ENCODE measurements at places on chromosomes 1 and 21.

GRCh38 chr1:183514235-183514634, 41.9 kb downstream of the SMG7 start:
- no peak for DNase-seq

GRCh38 chr1:185044387-185044786, 971 bp upstream of the RNF2 start:
- DNase-seq = no peak

DNA sequence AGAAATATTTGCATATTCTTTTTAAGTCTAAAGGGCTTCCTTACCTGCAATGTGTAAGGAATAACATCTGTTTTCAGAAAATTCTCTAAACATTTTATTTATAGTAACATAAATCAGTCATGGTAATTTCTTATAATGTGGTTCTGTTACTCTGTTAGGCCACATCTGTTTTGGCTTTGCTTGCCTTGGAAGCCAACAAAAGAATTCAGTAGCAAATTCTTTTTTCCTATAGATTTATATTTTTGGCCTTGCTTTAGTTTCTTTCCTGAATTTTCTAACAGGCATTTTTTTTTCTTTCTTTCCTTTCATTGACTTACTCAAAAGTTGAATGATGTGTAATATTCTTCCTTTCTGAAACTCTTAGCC, 72.2 kb downstream of the OSBPL9 start:
- no peak for DNase-seq

- DNase-seq = peak; percentile 57
These were observed 9.1 kb upstream of the AK2 start for GRCh38 chr1:33045814-33046213.

GRCh38 chr1:52424231-52424636, 19.8 kb downstream of the PRPF38A start:
- DNase-seq = peak; percentile 23

DNA sequence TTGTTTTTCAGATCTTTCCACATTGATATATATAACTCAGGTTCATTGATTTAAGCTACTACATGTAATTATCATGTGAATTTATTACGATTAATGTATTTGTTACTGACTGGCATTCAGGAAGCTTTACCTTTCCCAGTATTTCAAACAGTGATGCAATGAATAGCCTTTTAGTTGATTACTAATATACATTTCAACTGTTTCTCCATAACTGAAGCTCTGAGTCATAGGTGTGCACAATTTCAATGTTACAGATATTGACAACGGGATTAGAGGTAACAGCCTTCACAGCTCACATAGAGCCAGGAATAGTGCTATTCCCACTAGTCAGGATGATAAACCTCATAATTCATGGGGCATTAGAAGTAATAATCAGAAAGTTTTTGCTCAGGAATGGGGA, 25.1 kb downstream of the RAVER2 start:
- DNase-seq = no peak

DNA sequence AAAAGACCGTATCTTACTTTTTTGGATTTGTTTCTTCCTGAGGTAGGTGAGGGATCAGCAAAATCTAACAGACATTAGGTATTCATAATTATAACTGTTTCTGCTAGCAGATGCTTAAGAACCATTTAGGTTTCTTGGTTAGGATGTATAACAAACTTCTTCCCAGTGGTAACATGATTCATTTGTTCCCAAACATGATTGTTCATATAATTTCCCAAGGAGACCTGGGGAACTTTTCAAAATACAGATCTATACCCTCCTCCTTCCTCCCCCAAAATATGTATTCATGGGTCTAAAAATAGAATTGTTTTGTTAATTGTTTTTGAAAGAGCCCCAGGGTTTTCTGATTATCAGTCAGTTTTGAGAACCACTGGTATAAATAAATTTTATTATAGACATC, 228.2 kb downstream of the COP1 start:
- no peak for DNase-seq

- no peak for DNase-seq
These were observed 55.9 kb downstream of the DAP3 start for GRCh38 chr1:155744711-155745283.

GRCh38 chr1:171438441-171438840, 46.9 kb upstream of the PRRC2C start:
- DNase-seq = no peak

GRCh38 chr1:35220976-35221375, 28.0 kb upstream of the SFPQ start:
- no peak for DNase-seq

GRCh38 chr1:28926629-28927265, 12.4 kb downstream of the EPB41 start:
- peak; percentile 50 for DNase-seq

DNA sequence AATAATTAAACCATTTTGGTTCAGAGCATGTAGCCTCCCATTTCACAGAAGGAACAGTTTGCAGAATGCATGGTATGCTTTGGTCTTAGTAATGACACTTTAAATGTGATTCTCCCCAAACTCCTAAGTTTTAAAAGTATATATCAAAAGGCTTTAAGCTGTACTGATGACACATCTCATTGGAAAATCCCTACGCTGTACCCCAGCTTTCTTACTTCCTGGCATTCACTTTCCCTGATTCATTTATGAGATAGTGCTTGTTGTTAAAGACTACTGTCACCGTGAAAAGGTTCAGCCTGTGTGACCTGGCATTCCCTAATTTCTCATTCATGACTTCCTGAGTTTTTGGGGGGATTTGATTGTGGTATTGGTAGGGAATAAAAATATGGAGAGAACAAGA, 53.4 kb downstream of the MPZL1 start:
- DNase-seq = no peak

GRCh38 chr1:3653286-3653618, 936 bp downstream of the TP73 start:
- no peak for DNase-seq

GRCh38 chr1:156933136-156933535, 12.7 kb downstream of the LRRC71 start:
- DNase-seq = no peak

GRCh38 chr1:8326265-8326664, 8.4 kb downstream of the SLC45A1 start:
- DNase-seq = no peak

- no peak for DNase-seq
These were observed 112.5 kb upstream of the GFI1 start for GRCh38 chr1:92599184-92599583.

GRCh38 chr21:30793581-30794314, 19.3 kb downstream of the KRTAP8-1 start:
- DNase-seq = no peak

DNA sequence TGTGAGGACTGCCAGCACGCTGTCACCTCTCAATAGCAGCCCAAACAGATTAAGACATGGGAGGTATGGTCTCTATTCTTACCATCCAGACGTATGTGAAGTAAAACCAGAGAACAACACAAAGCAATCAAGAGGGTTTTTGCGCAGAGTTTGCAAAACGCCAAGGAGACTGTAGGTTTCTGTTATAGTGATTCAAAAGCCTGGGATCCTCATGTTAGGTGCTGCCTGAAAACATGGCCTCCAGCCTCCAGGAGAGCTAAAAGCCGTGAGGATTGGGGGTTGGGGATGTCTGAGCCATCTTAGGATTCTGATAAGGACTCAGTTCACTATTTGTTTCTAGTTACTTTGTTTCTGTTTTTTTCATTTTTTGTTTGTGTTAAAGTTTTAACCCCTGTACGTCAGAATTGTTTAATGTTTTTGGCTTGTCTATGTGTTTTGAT, 4.2 kb upstream of the CCT8 start:
- no peak for DNase-seq

DNA sequence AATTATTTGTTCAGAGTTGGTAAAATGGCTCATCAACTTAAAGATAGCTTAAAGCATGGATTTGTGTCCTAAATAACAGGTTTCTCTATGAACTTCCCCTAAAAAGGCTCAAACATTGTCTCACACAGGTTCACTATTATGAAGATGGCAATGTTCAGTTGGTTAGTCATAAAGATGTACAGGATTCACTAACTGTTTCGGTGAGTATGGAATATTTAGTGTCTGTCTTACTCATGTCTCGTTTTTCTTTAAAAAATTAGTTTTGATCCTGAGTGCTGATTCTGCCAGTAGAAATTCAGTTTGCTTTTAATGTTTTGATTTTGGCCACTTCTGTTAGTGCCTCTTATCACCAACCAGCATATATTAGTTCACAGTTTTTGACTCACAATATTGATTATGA, 7.5 kb upstream of the MOV10 start:
- no peak for DNase-seq

- DNase-seq = no peak
These were observed 6.1 kb upstream of the SH3BP5L start for GRCh38 chr1:248831842-248832241.

GRCh38 chr1:25881266-25881665, 5.8 kb upstream of the PAQR7 start:
- DNase-seq = no peak

DNA sequence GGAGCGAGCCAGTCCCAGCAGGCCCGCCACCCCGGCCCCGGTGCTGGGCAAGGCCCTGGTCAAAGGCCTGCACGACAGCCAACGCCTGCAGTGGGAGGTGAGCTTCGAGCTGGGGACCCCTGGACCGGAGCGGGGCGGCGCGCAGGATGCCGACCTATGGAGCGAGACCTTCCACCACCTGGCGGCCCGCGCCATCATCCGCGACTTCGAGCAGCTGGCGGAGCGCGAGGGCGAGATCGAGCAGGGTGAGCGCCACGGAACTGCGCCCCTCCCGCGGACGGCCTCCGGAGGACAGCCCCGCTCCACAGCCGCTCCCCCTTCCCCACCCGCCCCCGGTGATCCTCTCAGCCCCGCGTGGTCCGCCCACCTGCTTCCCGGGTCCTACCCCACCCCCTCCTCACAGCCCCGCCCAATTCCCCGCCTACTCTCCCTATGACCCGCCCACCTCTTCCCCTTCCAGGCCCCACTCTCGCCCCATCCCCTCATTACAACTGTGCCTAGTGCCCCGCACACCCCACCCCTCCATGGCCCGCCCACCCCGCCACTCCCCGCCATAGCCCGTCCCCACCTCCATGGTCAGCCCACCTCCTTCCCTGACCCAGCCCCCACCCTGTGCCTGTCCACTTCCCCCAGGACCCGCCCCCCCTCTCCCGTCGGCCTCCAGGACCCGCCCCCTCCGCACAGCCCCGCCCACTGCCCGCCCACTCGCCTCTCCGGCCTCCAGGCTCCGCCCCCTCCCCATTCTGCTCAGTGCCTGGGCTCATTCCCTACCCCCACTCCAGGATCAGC, 52.7 kb downstream of the VWA5B1 start:
- DNase-seq = peak; percentile 30

DNA sequence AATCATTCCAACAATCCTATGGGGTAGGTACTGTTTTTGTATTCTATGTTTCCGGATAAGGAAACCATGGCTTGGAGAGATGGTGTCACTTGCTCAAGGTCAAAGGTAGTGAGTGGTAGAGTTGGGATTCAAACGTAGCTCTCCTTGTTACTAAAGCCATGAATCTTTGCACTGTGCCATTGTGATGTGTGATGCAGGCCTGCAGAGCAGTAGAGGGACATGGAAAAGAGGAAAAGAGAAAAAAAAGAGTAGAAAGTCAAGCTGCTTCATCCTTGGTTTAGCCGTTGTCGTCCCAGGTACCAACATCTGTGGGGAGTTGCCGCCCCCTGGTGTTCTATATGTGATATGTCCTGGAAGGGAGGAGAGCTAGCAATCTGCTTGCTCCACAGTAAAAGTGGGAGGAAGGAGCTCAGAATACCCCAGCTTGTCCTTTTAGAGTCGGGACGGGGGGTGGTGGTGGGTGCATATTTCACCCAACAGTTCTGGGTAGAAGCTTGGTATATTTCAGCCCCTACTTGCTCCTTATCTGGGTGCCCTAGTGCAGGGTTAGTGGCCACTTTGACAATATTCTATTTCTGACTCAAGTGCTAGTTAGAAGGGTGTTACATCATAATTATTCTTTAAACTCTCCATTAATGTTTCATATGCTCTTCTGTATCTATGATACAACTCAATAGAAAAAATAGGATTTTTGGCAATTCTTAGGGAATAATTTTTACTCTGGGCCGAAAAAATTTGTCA, 98.4 kb downstream of the EBNA1BP2 start:
- peak; percentile 75 for DNase-seq

DNA sequence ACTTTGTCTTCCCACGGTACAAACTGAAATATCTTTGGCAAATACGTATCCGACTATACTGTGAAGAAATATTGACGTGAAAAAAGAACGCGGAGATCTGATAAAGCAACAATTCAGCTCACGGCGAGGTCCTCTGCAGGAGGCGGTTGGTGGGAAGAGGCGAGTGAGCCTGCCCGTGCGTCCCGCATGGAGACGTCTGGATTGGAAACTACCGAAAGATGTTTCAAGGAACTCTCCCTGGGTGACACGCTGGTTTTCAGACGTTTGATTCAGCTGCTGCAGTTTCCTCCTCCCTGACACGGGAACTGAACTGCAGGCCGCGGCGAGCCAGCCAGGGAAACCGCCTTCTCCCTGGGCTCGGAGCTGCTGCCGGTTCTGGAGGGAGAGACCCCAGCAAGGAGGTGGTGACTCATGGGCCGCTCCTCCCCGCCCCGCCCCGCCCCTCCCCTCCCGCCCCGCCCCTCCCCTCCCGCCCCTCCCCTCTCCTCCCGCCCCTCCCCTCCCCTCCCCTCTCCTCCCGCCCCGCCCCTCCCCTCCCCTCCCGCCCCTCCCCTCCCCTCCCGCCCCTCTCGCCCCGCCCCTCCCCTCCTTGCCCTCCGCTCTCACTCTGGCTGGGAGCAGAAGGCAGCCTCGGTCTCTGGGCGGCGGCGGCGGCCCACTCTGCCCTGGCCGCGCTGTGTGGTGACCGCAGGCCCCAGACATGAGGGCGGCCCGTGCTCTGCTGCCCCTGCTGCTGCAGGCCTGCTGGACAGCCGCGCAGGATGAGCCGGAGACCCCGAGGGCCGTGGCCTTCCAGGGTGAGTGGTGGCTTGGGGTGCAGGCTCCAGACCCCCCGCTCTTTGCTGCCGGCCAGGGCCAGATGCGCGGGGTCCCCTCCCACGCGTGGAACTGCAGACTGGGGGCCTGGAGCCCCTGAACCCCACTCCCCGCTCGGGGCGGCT, at the start of gene COL6A1:
TSS of gene COL6A1 (plus strand) at position 620 of the 941 bp plus-strand sequence. CDS start at position 701, 81 bp downstream.
- DNase-seq = peak; percentile 65

GRCh38 chr1:223525957-223526356, 132.7 kb downstream of the CCDC185 start:
- no peak for DNase-seq

All from CD4-positive, alpha-beta T cell treated with Interleukin-15 for 1 hour (primary cell).